ENCODE measurements at places on chromosomes 6 and 20.

DNA sequence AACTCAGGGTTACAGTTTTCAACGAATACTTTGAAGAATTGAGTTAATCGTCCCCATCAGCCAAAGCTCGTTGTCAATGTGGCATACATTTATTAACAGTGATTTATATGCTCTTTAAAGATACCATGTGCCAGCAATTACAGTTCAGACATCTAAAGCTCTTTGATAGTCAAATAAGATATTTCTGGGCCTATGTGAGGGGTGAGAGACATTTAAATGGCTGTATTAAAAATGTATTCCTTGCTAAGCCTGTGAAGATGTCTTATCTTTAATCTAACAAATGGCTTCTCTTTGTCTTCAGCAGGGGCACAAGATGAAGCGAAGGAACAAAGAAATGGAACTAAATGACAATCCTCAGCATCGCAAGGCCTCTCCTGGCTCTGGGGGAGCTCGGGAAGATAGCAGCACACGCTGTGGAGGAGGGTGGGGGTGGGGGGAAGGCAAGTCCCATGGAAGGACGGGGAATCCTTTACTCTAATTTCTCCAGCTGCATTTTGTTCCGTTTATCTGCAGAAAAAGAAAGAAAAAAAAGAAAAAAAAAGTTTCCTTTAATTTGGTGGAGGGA, 523.6 kb downstream of the KIF16B start:
- DNase-seq = no peak

GRCh38 chr20:5156675-5157448, 30.1 kb downstream of the CDS2 start:
- no peak for DNase-seq

- DNase-seq = no peak
Observed at GRCh38 chr20:48612335-48612734, 215.5 kb downstream of the PREX1 start.

- DNase-seq = no peak
Observed at GRCh38 chr6:69801711-69802110, 4.9 kb upstream of the LMBRD1 start.

DNA sequence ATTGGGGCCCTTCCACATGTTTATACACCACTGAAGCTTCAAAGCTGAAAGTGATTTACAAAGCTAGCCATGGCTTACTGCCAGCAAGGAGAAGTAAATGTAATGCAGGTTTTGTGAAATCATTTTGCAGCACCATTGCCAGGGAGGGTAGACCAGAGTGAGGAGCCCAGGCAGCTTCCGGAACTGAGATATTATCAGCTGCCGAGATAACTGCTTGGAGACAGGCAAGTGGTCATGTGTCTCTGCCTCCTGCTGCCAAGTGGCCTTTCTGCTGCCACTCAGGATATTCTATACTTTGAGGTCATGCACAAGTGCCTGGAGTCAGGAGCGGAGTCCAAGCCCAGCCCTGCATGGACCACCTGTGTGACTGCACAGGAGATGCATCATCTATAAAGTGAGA, 160.2 kb downstream of the SYNDIG1 start:
- DNase-seq = no peak

GRCh38 chr6:1502041-1502440, 107.7 kb upstream of the FOXC1 start:
- no peak for DNase-seq

DNA sequence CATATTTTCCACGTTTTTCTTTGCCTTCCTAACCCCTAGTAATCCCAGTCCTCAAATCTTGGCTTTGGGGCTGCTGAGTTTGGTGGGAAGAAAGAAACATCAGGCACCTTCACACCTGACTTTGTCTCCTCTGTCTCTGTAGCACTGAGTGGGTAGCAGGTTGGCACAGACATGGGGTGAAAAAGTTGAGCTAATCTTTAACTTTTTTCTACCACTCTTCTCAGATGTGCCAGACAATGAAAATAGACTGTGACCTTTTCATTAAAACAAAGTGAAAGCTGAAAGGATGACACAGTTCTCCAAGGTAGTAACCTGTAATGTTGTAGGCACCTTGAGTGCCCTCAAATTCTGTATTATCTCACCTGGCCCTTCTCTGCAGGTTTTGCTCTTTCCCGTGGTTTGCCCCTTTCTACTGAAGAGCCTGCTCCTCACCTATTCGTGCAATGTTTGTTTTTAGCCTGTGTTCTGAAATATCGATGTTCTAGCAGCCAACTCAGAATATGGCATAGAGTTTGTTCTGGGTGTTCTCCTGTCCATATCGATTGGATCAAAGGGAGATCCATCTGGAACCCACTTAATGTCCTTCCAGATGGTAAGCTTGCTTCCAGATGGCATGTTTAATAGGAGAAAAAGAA, 57.8 kb upstream of the ATXN1 start:
- DNase-seq = no peak

- DNase-seq = no peak
Observed at GRCh38 chr6:14226051-14226660, 108.6 kb downstream of the CD83 start.

DNA sequence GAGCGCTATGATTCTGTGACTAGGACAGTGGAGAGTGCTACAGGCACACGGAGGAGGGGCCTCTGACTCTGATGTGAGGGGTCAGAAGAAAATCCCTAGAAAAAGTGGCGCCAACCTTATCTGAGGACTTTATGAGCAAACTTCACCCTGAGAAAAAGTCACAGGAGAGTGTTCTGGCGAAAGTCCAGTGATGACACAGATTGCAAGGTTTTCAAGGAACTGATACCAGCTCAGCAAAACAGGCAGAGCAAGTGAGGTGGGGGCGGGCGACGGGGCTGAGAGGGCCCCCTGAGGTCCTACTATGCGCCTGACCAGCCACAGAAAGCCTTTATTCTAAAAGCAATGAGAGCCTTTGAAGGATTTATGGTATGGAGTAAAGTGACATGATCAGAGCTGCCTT, 73.3 kb downstream of the SLC22A23 start:
- DNase-seq = no peak

DNA sequence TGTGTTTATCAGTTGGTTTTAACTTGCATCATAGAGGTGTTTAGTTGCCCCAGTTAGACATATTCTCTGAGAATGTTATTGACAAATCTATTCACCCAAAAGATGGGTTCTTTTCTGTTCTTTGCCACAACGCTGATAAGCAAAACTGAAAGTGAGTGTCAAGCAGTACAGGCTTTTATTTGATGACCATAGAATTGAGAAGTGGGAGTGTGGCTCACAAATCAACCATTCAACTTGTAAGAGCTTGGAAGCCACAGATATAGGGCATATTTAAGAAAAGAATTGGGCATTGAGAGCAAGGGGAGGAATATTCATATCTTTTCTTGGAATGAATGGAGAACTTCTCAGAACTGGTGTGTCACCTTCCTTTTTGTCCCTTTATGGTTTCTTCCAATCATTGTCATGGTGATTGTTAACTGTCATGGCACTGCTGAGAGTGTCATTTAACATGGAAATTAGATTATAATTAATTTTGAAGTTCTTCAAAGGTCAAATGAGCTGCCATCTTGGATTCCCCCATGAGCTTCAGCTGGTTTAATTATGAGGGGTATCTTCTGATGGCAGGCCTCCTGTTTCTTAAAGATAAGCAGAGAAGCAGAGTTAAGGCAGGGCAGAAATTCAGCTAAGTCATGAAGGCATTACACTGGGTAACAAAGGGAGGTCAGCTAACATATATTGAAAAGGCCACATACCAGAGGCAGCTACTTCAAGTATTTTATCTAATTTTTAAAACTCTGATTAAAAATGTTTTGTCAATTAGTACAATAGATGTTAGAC, 254.0 kb upstream of the HTR1E start:
- no peak for DNase-seq

DNA sequence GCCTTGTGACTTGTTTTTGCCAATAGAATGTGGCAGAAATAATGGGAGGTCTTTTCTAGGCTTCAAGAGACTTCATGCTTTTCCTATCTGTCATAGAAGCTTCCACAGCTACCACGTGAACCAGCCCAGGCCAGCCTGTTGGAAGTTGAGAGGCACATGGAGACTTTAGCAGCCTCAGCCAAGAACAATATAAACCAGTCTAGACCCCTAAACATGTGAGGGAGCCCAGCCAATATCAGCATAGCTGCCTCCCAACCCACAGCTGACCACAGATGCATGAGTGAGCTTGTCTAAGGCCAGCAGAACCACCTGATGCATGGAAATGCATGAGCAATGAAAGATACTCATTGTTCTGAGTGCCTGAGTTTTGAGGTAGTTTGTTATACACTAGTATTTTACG, 540.7 kb upstream of the BTBD3 start:
- DNase-seq = no peak

GRCh38 chr6:52981222-52981900, 13.7 kb downstream of the GSTA4 start:
- no peak for DNase-seq

- peak; percentile 64 for DNase-seq
Observed at GRCh38 chr6:27836783-27837624, 75.2 kb downstream of the OR2B2 start.

DNA sequence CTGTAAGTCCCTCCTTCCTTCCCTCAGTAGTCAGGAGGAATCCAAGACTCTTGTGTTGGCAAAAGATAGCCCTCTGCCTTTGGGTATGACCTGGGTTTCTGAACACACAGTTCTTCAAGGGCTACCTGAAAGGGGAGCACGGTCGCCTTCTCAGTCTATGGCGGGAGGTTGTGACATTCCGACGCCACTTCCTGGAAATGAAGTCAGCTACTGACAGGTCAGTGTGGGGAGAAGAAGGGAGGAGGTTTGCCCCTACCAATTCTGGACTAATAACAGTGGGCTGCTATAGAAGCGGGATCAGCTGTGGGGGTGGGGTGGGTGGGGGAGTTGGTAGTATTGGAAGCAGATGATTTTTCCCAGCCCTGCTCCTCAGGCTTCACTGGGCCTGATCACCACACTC, 11.5 kb downstream of the CEP250 start:
- DNase-seq = no peak

- DNase-seq = no peak
Observed at GRCh38 chr6:89966228-89966544, 71.9 kb downstream of the GJA10 start.

DNA sequence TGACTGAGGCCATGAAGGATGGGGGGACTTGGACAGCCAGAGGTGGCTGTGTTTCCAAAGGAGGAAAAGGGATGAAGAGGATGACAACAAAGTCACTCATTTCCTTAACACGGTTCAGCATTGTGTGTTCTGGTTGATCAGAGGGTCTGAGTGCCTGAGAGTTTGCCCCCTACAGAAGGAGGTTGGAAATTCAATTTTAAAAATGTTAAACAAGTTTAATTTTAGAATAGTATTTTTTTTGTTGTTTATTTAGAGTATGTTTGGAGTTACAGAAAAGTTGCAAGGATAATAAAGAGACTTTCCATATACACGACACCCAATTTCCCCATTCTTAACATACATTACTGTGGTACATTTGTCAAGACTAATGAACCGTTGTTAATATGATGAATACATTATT, 10.3 kb upstream of the VAPB start:
- no peak for DNase-seq

DNA sequence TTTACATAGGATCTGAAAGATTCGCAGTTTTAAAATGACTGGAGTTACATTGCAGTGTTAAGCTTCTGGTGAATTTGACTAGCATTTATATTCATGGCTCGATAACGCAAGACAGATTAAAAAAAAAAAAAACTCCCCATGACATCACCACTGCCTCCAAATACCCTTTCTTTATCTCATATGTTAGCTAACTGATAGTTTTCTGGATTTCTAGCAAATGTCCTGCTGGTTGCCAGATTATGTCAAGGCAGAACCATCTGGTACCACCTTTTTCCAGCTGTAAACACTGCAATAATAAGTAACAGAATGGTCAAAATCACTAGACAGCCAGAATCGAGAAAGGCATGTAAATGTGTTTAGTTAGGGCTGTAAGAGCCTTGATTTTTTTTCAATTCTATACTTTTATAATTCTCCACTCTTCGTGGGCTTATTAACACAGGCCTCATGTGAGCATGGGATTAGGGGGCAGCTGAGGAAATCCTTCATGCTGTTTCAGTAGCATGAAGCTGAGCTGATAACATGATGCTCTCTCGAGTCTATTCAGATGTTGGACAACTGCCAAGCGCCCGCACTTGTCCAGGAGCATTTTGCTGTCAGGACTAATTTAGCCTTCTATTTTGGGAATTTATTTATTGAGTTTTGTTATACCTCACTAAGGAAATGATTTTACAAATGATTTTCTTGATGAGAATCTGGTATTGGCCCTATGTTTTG, 166.0 kb upstream of the SCGN start:
- DNase-seq = no peak

- no peak for DNase-seq
Observed at GRCh38 chr6:168192195-168192900, 113.3 kb upstream of the FRMD1 start.

- DNase-seq = peak; percentile 41
Observed at GRCh38 chr20:34129518-34130162, 17.6 kb upstream of the EIF2S2 start.

GRCh38 chr6:1123386-1124375, 188.2 kb upstream of the FOXQ1 start:
- DNase-seq = no peak

All from activated CD4-positive, alpha-beta T cell treated with anti-CD3 and anti-CD28 coated beads, Interleukin-2, amount 50 U/mL, for 48 hours (primary cell).